ENCODE measurements at places on chromosomes 2 and 18. TPM values are rescaled to one million over a fixed set of nuclear protein-coding genes. Genes with fewer than 3 reads are reported as not detected.
A peak's percentile ranks its signal among the peaks of the same experiment; 100 is the strongest.

DNA sequence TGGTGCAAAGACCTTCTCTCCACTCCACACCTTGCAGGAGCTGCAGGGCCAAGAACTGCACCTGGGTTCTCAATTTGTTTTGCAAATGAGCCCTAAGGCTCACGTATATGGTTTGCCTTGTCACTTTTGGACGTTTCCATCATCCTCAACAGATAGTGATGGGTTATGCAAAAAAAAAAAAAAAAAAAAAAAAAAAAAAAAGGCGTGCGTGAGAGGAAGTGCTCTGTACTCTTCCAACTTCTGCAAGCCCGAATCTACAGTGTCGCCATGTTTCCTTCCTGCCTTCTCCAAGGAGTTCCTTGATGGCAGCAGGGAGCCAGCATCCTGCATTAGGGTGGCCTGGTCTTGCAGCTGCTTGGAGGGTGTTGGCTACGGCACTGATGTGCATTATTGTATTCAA lies 4.0 kb upstream of the INHBB start:
- H3K27me3 ChIP-seq: peaks cover 44% of the 10 kb centered on the region
- peaks cover 16% of the 10 kb centered on the region for H3K4me1 ChIP-seq
- no peak for DNase-seq
- H3K36me3 ChIP-seq: peaks cover 3% of the 10 kb centered on the region

DNA sequence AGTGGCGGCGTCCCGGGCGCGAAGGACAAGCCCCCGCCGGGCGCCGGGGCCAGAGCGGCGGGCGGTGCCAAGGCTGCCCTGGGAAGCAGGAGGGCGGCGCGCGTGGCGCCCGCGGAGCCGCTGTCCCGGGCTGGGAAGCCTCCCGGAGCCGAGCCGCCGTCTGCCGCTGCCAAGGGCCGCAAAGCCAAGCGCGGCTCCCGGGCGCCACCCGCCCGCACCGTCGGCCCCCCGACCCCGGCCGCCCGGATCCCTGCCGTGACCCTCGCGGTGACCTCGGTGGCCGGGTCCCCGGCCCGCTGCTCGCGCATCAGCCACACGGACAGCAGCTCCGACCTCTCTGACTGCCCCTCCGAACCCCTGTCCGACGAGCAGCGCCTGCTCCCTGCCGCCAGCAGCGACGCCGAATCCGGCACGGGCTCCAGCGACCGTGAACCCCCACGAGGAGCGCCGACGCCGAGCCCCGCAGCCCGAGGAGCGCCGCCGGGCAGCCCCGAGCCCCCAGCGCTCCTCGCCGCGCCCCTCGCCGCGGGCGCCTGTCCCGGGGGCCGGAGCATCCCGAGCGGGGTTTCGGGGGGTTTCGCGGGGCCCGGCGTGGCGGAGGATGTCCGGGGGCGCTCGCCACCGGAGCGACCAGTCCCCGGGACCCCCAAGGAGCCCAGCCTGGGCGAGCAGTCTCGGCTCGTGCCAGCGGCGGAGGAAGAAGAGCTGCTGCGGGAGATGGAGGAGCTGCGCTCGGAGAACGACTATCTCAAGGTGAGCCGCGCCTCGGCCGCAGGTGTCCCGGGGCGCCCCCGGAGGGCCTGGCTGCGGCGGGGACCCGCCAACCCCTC lies 820 bp downstream of the MTCL1 start:
- peak; percentile 21 for DNase-seq
- H3K4me1 ChIP-seq: peaks cover 15% of the 10 kb centered on the region
- peaks cover 1% of the 10 kb centered on the region for H3K36me3 ChIP-seq
- peak overlapping the region; percentile 57 for H3K4me3 ChIP-seq

- H3K27ac ChIP-seq: peak overlapping the region; percentile 43
- H3K36me3 ChIP-seq: peaks cover 15% of the 10 kb centered on the region
- H3K4me1 ChIP-seq: peaks cover 25% of the 10 kb centered on the region
- DNase-seq: peak; percentile 32
Observed at GRCh38 chr2:190563109-190563508, 28.6 kb upstream of the NEMP2 start.

- H3K27ac ChIP-seq: no peak overlapping the region
- H3K4me3 ChIP-seq: no peak overlapping the region
- no peak for DNase-seq
- no peaks in the 10 kb centered on the region for H3K27me3 ChIP-seq
- H3K4me1 ChIP-seq: no peaks in the 10 kb centered on the region
Observed at GRCh38 chr18:30409120-30409519, 633.4 kb downstream of the DSC3 start.

DNA sequence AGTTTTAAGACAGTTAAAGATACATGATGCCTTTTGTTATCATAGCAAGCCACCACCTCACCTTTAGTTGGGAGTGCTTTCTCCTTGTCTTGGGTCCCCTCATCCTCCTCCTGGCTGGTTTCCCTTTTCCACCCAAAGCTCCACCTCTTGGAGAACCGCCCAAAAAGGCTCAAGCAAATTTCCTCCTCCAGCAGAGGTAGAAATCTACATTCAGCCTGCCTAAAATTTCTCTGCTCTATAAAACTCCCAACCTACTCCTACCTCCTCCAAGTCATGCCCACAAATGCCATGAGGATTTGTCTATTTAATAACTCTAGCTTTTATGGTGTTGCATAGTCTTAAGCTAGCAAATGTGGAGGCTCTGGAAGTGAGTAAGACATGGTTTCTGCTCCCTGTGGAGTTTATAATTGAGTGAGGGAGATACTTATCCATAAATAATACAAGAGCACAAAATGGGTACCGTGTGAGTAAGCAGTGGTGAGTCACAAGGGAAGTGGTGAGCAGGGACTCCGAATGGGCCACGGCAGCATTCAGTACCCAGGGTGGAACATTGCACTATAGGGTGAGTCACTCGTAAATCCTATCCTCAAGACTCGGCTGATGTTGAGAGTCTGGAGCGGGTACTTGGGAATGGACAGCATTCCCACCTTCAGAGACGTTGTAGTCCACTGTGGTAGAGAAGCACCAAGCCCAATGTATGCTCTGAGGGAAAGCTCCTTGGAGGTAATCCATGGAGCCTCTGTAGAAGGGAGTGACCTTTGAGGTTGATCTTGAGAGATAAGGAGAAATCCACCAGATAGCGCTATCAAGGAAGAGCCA lies 146.3 kb downstream of the RTN4 start:
- peaks cover 13% of the 10 kb centered on the region for H3K4me1 ChIP-seq
- no peaks in the 10 kb centered on the region for H3K36me3 ChIP-seq
- H3K27me3 ChIP-seq: peaks cover 17% of the 10 kb centered on the region
- peak overlapping the region; percentile 48 for H3K27ac ChIP-seq
- peak; percentile 77 for DNase-seq

DNA sequence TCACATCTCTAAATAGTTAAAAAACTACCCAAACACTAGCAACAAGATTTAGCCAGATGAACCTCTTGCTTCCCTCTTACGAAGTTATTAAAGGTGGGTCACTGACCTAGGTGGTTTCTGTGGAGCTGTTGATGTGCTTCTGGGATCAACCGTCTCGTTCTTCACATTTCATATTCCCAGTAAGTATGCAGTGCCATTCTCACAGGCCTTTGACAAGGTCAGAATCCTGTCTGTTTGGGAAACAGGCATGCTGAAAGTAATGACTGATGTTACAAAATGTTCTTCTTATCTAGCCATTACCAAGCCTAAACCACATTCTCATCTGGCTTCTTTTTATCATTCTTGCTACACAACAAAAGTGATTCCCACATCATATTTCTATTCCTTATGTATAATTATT lies 70.3 kb downstream of the WDR7 start:
- H3K4me3 ChIP-seq: no peak overlapping the region
- no peak for DNase-seq
- H3K27ac ChIP-seq: no peak overlapping the region
- H3K27me3 ChIP-seq: no peaks in the 10 kb centered on the region
- H3K36me3 ChIP-seq: peaks cover 5% of the 10 kb centered on the region
- H3K4me1 ChIP-seq: peaks cover 13% of the 10 kb centered on the region

DNA sequence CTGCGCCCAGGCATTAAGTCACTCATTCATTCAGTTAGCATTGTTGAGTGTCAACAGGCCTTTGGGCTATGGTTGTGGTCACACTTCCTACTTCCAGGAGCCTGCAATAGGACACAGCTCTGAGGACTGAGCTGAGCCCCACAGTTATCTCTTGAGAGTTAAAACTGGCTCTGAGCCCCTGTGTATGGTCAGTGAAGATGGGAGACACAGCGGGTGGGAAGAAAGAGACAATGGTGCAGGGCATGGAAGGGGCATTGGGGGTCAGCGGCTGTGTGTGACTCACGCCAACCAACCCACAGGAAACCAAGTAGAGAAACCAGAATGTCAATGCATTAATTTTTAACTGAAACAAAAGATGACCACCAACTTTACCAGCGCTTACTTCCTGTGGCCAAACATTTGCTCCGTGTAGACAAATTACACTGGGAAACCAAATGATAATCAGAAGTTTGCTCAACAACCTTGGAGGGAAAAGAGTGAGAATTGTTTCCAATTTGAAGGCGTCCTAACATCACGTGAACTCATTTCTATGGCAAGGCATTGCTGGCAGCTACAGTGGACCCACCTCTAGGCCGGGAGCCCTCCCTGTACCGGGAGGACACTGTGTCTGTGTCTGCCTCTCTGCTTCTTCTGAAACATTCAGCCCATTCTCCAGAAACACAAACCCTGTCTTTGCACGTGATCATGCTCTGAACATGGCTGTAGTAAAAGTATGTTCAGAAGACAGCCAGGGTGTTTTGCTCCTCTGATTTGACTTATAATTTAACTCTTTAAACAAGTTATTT lies 212.0 kb upstream of the ID2 start:
- no peaks in the 10 kb centered on the region for H3K27me3 ChIP-seq
- no peak overlapping the region for H3K4me3 ChIP-seq
- DNase-seq: no peak
- H3K27ac ChIP-seq: no peak overlapping the region
- peaks cover 7% of the 10 kb centered on the region for H3K36me3 ChIP-seq
- peaks cover 49% of the 10 kb centered on the region for H3K4me1 ChIP-seq

GRCh38 chr2:38556006-38556801 lies 46.5 kb downstream of the HNRNPLL start:
- H3K27ac ChIP-seq: peak overlapping the region; percentile 12
- no peak for DNase-seq
- no peaks in the 10 kb centered on the region for H3K27me3 ChIP-seq
- H3K4me1 ChIP-seq: peaks cover 21% of the 10 kb centered on the region

GRCh38 chr2:154855138-154855537 lies 156.6 kb downstream of the KCNJ3 start:
- no peak for DNase-seq
- H3K4me3 ChIP-seq: no peak overlapping the region
- no peaks in the 10 kb centered on the region for H3K36me3 ChIP-seq
- no peaks in the 10 kb centered on the region for H3K27me3 ChIP-seq
- H3K27ac ChIP-seq: no peak overlapping the region
- H3K4me1 ChIP-seq: no peaks in the 10 kb centered on the region

The DNAJC5G gene
- not detected for total RNA-seq

DNA sequence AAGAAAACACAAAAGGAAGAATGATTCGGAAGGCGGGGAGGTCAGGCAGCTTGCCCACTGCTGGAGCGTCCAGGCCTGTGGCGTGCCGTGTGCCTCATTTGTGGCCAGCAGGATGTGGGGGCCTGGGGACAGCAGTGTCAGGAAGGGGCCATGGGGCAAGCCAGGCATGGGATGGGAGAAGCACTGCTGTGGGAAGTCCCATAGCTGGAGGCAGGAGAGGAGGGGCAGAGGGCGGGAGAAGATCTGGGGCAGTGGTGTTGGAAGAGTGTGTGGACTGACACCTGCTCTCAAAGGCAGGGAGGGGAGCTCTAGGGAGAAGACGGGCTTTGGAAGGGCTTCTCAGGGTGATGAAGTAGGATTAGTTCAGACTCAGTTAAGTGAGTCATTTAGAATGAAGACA lies 133.7 kb downstream of the ACOXL start:
- no peak for DNase-seq
- H3K27me3 ChIP-seq: peaks cover 42% of the 10 kb centered on the region
- H3K36me3 ChIP-seq: no peaks in the 10 kb centered on the region
- peak overlapping the region; percentile 25 for H3K27ac ChIP-seq
- peaks cover 64% of the 10 kb centered on the region for H3K4me1 ChIP-seq

DNA sequence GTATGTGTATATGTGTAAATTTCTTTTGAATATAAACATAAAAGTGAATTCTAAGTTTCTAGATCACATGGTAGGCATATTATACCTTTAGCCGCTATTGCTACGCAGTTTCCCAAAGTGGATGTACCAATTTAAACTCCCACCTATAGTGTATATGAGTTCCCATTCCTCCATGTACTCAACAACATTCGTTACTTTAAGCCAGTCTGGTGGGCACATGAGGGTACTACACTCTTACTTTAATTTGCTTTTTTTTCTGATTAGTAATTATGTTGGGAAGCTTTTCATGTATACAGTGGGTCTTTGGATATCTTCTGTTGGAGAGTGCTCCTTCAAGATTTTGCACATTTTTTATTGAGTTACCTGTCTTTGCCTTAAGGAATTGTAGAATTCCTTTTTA lies 683.8 kb downstream of the ERBB4 start:
- H3K36me3 ChIP-seq: no peaks in the 10 kb centered on the region
- H3K4me1 ChIP-seq: no peaks in the 10 kb centered on the region
- H3K27me3 ChIP-seq: no peaks in the 10 kb centered on the region
- no peak for DNase-seq
- H3K27ac ChIP-seq: no peak overlapping the region

GRCh38 chr2:109736177-109736827 lies 57.8 kb upstream of the RGPD5 start:
- DNase-seq: peak; percentile 18
- H3K36me3 ChIP-seq: no peaks in the 10 kb centered on the region
- no peak overlapping the region for H3K27ac ChIP-seq
- peaks cover 15% of the 10 kb centered on the region for H3K27me3 ChIP-seq

DNA sequence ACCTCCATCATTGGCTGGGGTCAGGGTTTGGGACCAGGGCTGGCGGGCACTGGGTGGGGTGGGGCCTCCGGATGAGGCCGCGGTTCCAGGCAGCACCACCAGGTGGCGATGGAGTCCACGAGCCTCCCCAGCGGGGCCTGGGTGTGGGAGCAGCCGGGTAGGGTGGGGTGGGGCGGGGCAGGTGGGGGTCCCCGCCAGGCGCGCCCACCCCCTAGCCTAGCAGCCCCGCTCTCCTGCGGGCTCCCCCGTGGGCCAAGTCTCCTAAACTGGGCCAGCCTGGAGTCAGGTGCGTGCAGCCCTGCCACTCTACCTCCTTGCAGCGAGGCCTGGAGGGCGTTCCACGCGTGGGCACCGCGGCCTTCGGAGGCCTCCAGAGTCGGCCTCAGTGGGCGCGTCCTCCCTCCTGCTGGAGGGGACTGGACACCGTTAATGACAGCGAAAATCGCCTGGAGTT lies 187.5 kb downstream of the TWIST2 start:
- H3K4me1 ChIP-seq: no peaks in the 10 kb centered on the region
- no peaks in the 10 kb centered on the region for H3K36me3 ChIP-seq
- DNase-seq: peak; percentile 79
- no peak overlapping the region for H3K27ac ChIP-seq
- peaks cover 37% of the 10 kb centered on the region for H3K27me3 ChIP-seq

The EVX2 gene
- not detected for total RNA-seq

DNA sequence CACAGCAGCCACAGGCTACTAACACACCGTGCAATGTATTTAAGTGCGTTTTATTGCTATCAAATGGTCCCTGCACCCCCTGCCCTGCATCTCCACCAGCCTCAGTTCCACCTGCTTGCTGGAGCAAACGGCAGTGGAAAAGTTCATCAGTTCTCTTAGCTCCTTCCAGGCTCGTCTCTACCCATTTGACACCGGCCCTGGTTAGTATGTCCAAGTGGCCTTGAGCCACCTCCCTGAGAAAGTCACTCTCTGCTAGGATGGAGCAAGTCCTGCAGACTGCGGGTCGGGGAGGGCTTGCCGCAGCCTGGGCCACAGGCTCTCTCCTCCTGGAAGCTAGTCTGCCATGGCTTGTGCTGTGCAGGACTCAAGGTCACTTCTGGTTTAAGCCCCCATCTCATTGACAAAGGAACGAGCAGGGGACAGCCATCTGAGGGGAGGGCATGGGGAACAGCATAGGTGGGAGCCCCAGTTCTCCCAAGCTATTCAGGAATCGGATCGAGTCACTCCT lies 74.9 kb downstream of the RHOB start:
- H3K27me3 ChIP-seq: peaks cover 9% of the 10 kb centered on the region
- no peaks in the 10 kb centered on the region for H3K36me3 ChIP-seq
- no peak overlapping the region for H3K4me3 ChIP-seq

The CIB4 gene
- not detected for total RNA-seq

The LIPG gene
- total RNA-seq: not detected

Data from activated T-cell treated with anti-CD3 and anti-CD28 coated beads, Interleukin-2, amount 50 U/mL, for 72 hours (primary cell).